Tibial nerve (tissue), 4 donors: ENCODE measurements at places on chromosomes 2 and 18.

DNA sequence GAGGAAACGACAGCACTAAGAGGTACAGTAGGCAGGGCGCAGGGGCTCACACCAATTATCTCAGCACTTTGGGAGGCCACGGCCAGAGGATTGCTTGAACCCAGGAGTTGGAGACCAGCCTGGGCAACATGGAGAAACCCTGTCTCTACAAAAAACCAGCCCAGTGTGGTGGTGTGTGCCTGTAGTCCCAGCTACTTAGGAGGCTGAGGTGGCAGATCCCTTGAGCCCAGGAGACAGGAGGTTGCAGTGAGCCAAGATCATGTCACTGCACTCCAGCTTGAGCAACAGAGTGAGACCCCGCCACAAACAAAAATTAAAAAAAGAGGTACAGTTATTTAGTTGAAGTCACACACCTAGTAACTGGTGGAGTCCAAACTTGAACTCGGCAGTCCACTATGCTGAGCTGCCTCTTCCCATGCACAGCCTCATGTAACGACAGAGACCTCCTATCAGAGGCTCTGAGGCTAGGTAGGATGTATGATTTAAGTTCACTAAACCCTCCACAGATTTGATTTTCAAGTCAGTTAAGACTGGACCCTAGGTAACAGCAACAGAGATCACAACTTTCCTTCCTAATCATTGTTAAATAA lies 8.7 kb downstream of the STK17B start:
- H3K4me3 ChIP-seq = no peak overlapping the region
- no peak for DNase-seq
- no peaks in the 10 kb centered on the region for H3K27me3 ChIP-seq
- peaks cover 11% of the 10 kb centered on the region for H3K36me3 ChIP-seq

DNA sequence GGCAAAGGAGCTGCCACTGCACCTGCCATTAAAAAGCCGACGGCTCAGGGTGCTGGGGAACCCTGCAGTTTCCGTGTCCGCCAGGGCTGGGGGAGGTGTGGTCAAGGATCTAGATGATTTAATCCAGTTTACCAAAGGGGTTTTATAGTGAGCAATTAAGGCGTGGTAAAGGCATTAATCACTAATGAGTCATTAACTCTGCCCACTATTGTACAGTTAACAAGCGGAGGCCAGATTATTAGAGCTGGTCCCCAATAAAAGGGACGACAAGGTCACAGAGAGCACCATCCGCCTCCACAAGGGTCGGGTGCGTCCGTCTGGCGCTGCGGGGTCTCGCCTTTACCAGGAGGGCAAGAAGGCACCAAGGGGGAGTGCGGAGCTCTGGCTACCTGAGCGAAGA lies 9.6 kb downstream of the RAX start:
- H3K27me3 ChIP-seq = peaks cover 66% of the 10 kb centered on the region
- DNase-seq = no peak
- H3K4me3 ChIP-seq = no peak overlapping the region

- no peaks in the 10 kb centered on the region for H3K36me3 ChIP-seq
- no peak for DNase-seq
- H3K4me1 ChIP-seq = no peaks in the 10 kb centered on the region
- no peaks in the 10 kb centered on the region for H3K27me3 ChIP-seq
These were observed 161.7 kb downstream of the FHOD3 start for GRCh38 chr18:36459203-36459602.

DNA sequence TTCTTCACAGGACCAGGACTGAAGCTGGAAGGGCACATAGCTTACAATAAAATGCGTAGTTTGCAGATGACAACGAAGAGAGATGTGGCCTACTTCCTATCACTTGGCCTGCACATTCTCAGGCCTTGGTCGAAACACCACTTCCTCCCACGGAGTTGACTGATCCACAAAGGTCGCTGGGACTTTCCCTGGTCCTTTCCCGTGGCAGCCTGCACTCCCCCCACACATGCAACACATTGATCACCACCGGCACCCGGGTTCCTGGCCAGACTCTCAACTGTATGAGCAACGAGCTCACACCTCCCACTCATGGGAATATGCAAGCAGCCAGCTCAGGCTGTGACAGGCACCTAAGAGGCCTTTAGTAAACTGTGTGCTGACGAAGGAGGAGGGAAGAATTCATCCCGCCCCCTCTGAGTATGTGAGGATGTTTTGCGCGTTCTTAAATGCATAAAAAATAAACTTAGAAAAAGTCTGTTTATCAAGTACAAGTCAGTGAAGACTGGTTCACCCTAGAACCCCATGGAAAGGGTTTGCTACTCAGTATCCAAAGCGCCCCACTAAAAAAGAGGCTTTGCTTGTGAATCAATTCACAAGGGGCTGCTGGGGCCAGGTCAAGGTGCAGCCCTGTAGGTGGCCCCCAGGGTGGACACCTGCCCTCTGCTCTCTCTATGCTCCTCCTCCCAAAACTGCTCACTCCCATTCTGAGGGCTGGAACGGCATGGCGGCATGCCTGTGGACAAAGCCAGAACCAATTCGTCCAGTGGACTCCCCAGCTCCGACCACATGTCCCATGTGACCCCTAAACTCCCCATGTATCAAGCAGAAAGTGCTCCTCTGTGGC lies 154.3 kb downstream of the EIPR1 start:
- H3K4me3 ChIP-seq = no peak overlapping the region
- no peaks in the 10 kb centered on the region for H3K36me3 ChIP-seq
- no peak for DNase-seq
- H3K4me1 ChIP-seq = no peaks in the 10 kb centered on the region
- no peaks in the 10 kb centered on the region for H3K27me3 ChIP-seq

DNA sequence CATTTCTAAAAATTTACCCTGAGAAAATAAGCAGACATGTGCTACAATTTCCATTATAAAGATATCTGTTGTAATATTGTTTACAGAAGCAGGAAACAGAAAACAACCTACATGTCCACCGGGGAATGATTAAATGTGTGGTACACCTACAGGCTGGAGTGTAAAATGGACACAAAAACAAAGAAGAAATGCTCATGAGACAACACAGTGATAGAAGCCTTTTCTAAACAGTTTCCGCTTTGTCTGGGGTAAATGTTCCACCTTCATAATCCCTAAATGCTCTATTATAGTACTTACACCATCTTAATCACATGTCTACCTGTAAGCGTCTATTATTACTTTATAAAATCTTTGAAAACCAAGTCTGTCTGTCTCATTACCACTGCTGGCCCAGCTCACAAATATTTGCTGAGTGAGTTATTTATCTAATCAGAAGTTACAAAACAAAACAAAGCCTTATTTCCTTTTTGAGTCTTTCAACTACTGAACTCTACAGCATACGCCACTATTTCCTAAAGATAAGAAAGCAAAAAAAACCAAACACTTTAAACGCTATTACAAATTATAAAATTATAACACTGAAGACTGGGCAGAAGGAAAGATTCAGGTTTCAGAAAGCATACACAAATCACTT lies 95.3 kb downstream of the PIGN start:
- no peak overlapping the region for H3K4me3 ChIP-seq
- no peaks in the 10 kb centered on the region for H3K4me1 ChIP-seq
- H3K27me3 ChIP-seq = no peaks in the 10 kb centered on the region
- no peak for DNase-seq

GRCh38 chr2:46778511-46778910 lies 137.1 kb downstream of the MCFD2 start:
- H3K27me3 ChIP-seq = no peaks in the 10 kb centered on the region
- peaks cover 38% of the 10 kb centered on the region for H3K4me1 ChIP-seq
- H3K27ac ChIP-seq = no peak overlapping the region
- H3K36me3 ChIP-seq = no peaks in the 10 kb centered on the region
- no peak overlapping the region for H3K4me3 ChIP-seq

DNA sequence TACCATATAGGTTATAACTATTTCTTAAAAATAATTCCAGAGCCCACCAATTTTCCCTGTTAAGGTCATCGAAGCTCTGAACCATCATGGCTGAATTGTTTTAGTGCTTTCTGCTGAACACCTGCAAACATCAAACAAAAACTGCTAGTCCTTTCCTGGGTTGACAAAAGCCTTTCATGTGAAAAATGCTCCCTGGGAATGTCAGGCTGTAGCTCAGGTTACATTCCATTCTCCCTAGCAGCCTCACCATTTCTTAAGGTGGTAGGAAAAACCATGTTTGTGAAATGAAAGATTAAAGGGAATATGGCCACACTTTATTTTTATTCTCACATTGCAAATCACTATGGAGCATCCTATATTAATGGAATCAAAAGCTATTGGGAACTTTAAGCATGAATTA lies 5.7 kb downstream of the TCF4 start:
- no peaks in the 10 kb centered on the region for H3K27me3 ChIP-seq
- H3K4me1 ChIP-seq = no peaks in the 10 kb centered on the region
- no peaks in the 10 kb centered on the region for H3K36me3 ChIP-seq
- H3K27ac ChIP-seq = no peak overlapping the region
- no peak for DNase-seq

DNA sequence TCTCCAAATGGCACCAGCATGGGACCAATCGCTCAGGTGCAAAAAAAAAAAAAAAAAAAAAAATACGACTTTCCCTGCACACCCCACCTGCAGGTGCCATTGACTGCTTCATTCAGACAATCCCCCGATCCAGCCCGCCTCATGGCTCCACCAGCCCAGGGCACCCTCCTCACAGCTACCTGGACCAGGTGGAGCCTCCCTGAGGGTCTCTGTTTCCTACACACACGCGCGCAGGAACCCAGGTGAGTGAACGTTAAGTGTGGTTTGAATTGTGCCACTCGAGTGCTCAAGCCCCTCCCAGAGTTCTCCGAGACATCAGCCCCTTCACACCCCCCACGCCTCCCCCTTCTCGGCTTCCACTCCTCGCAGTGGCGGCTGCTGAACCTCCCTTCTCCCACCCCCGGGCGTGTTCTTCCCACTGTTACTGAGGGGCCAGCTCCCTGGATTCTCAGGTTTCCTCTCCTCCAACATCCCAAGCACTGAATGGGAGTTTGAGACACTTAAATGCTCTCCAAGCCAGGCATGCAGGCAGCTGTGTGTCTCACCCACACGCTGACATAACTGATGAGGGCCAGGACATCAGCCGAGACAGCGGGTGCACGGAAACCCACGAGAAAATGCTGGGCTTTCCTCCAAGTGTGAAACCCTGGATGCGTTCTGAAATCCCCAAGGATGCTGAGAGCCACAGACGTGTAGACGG lies 88.8 kb upstream of the SNTG2 start:
- no peak for DNase-seq
- no peak overlapping the region for H3K4me3 ChIP-seq
- H3K4me1 ChIP-seq = no peaks in the 10 kb centered on the region
- H3K36me3 ChIP-seq = no peaks in the 10 kb centered on the region

GRCh38 chr2:68911709-68912108 lies 40.5 kb upstream of the BMP10 start:
- no peak overlapping the region for H3K4me3 ChIP-seq
- H3K27me3 ChIP-seq = no peaks in the 10 kb centered on the region
- no peaks in the 10 kb centered on the region for H3K36me3 ChIP-seq
- DNase-seq = no peak

- H3K27me3 ChIP-seq = no peaks in the 10 kb centered on the region
- peaks cover 9% of the 10 kb centered on the region for H3K4me1 ChIP-seq
- H3K36me3 ChIP-seq = no peaks in the 10 kb centered on the region
These were observed 204.2 kb upstream of the FBXO11 start for GRCh38 chr2:48110492-48110891.

GRCh38 chr18:46754188-46754587 lies 2.7 kb downstream of the ST8SIA5 start:
- H3K27ac ChIP-seq = no peak overlapping the region
- peaks cover 52% of the 10 kb centered on the region for H3K27me3 ChIP-seq
- no peaks in the 10 kb centered on the region for H3K36me3 ChIP-seq
- DNase-seq = no peak

GRCh38 chr18:76386886-76387285 lies 108.2 kb downstream of the ZNF516 start:
- no peak overlapping the region for H3K27ac ChIP-seq
- H3K4me3 ChIP-seq = no peak overlapping the region

- DNase-seq = no peak
- no peaks in the 10 kb centered on the region for H3K27me3 ChIP-seq
- no peaks in the 10 kb centered on the region for H3K36me3 ChIP-seq
- no peaks in the 10 kb centered on the region for H3K4me1 ChIP-seq
- H3K4me3 ChIP-seq = no peak overlapping the region
These were observed 129.8 kb upstream of the CAB39 start for GRCh38 chr2:230582851-230583283.

DNA sequence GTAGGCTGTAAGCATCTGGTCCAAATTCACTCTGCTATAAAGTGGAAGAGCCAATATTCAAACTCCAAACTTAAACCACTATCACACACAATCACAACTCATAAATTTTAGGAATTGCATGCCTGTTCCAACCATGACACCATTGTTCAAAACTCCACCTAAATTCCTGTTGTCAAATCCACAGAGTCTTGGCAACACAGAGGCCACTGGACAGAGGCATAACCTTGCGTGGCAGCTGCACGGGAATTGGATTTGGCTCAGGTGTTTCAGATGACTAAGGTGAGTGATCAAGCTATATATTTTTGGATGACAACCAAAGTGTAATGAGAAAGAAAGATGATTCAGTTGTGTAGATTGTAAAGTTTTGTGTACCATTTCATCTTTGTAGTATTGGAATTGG lies 422.7 kb upstream of the TNP1 start:
- no peak overlapping the region for H3K4me3 ChIP-seq
- H3K27me3 ChIP-seq = no peaks in the 10 kb centered on the region
- DNase-seq = no peak
- no peaks in the 10 kb centered on the region for H3K36me3 ChIP-seq
- no peak overlapping the region for H3K27ac ChIP-seq

GRCh38 chr2:132632000-132632649 lies 37.9 kb downstream of the LYPD1 start:
- no peak overlapping the region for H3K4me3 ChIP-seq
- no peaks in the 10 kb centered on the region for H3K4me1 ChIP-seq
- no peaks in the 10 kb centered on the region for H3K27me3 ChIP-seq
- H3K36me3 ChIP-seq = no peaks in the 10 kb centered on the region
- no peak overlapping the region for H3K27ac ChIP-seq

GRCh38 chr2:113896791-113897190 lies 6.9 kb downstream of the ACTR3 start:
- H3K27ac ChIP-seq = no peak overlapping the region
- no peaks in the 10 kb centered on the region for H3K27me3 ChIP-seq
- no peak for DNase-seq
- no peaks in the 10 kb centered on the region for H3K4me1 ChIP-seq
- no peaks in the 10 kb centered on the region for H3K36me3 ChIP-seq

- H3K36me3 ChIP-seq = no peaks in the 10 kb centered on the region
- no peak overlapping the region for H3K27ac ChIP-seq
- no peak overlapping the region for H3K4me3 ChIP-seq
These were observed 59.1 kb downstream of the NCK2 start for GRCh38 chr2:105803773-105804172.

- peak overlapping the region; percentile 2 for H3K27ac ChIP-seq
- DNase-seq = no peak
- H3K4me1 ChIP-seq = peaks cover 35% of the 10 kb centered on the region
- H3K36me3 ChIP-seq = no peaks in the 10 kb centered on the region
- H3K27me3 ChIP-seq = no peaks in the 10 kb centered on the region
These were observed 13.7 kb upstream of the ZNF532 start for GRCh38 chr18:58850786-58851469.
